Activated naive CD4-positive, alpha-beta T cell (primary cell): ENCODE measurements at places on chromosomes 2 and 18.

DNA sequence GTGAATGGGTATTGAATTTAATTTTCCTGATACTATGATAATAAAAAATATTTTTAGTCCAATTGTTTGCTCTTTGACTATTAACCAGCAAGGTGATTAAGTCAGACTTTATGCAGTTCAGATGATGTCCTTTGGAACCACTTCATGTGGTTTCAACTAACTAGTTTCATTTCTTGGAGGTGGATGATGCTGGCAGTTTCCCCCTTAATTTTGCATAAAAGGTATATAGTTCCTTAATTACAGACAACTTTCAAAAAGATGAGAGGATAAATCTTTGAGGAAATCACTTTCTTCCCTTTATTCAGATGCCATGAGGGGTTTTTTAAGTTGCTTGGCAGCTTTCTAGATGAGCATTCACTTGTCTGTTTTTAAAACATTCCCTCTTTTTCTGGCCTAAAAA is 223.1 kb downstream of the PHLPP1 start:
- no peak for DNase-seq

- no peak for DNase-seq
Observed at GRCh38 chr2:1022178-1022577, 71.5 kb downstream of the SNTG2 start.

DNA sequence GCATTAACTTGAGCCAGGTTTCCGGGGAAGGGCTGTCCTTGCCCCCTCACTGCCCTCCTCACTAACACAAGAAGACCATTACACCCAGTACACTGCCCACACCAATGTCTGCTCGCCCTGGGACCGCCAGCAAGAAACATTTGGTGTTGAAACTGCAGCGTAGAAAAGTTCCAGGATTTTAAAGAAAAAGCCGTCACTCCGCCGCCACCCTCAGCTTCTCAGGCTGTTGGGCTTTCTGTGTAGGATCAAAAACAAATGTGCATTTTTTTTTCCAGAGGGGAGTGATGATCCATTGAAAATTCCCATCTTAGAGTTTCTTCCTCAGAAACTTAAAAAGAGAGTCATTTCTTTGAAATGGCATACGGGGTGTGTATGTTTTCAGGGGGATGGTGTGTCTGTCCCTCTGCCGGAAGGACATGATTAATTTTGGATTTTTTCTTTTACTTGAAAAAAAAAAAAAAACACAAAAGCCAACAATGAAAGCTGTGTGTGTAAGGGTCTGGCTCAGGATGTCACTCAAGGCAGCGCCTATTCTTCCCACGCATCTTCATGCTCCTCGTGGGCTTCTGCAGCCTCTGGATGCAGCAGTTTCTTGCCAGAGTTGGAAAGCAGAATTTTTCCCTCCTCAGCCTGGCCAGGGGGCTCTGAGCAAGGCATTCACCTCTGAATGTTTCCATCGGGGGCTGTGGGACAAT is 184.9 kb downstream of the GLI2 start:
- no peak for DNase-seq

DNA sequence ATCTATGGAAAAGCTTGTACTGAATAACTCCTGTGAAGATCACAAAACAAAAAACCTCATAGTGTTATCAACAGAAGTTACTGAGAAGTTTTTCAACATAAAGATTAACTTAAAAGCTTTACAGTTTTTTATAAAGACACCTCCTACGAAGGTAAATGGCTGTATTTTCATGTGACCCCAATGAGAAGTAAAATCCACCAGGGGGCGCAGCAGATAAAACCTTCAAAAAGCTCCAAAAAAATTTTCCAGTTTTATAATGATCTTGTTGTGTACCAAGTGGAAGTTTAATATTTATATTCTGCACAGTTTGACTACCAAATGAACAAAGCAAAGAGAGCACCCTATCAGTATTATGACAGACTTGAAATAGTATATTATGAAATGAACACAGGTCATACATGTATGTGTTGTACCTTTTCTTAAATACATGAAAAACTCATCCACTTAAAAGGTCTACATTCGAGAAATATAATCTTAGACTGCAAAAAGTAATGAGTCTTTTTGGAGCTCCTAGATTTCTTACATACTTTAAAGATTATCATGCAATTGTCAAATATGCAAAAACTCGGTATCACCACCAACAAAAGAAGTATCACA is 38.5 kb downstream of the PNO1 start:
- no peak for DNase-seq

GRCh38 chr2:38045811-38046210 is 30.1 kb downstream of the CYP1B1 start:
- DNase-seq = no peak

GRCh38 chr2:120551522-120551921 is 184.1 kb upstream of the GLI2 start:
- no peak for DNase-seq

DNA sequence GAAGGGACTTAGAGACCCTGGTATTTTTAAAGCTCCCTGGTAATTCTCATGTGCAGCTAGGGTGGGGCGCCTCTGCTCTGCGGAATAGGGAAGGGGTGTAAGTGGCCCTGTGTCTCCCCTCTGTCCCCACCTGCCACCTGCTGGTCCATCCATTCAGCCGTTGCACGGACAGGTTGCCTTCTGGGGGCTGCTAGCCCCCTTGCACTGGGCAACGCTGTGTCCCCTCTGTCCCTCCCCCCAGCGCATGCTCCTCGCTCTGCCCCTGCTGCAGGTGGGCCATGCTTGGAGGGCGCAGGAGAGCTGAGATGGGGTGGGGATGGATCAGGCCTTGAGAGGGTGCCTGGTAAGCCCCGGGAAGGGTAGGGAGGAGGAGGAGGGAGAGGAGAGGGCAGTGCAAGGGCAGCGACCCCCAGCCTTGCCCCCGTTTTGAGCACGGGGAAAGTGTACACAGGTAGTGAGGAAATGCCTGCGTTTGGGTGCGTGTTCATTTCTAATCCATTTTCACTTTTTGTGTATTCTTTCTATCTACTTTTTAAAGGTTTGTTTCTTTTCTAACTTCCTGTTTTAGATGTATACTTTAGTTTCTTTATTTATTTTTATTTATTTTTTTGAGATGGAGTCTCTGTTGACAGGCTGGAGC is 23.9 kb downstream of the RRM2 start:
- no peak for DNase-seq

DNA sequence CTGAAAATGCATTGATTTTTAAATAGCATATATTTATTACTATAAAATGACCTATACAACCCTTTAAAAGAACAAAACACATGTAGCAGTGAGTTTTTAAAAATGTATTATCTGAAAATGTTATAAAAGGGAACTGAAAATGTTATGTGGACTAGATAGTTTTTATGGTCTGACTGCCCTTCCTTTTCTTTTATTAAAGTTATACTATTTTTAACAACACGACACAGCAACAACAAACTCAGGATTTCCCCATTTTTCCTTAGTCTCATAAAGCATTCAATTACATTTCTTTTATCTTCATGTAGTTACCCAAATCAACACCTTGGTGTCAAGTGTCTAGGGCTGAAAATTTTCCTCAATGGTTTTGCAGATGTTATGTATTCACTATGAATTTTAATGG is 132.8 kb upstream of the TMEFF2 start:
- DNase-seq = no peak

GRCh38 chr2:80238692-80239469 is 65.7 kb downstream of the LRRTM1 start:
- DNase-seq = no peak

GRCh38 chr2:105411720-105412407 is 13.0 kb upstream of the FHL2 start:
- DNase-seq = no peak

GRCh38 chr2:127985026-127985734 is 42.7 kb downstream of the SAP130 start:
- DNase-seq = no peak

- no peak for DNase-seq
Observed at GRCh38 chr2:119283873-119284331, 60.3 kb downstream of the STEAP3 start.

DNA sequence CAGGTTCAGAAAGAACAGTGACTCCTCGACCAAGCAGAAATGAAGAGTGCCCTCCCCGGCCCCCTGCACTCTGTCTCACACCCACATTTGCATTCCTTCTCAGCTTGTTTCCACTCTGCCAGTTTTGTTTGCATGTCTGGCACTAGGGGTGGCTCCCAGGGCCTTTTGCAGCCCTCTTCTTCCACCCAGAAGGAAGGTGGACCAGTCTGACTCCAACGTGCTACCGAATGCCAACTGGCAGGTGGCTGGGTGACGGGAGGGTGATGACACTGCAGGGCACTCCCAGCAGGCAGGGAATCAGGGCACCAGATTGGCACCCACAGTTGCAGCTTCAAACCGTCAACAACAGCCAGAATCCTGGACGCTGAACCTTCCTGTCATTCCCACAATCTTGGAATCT is 371.1 kb downstream of the TXNL1 start:
- no peak for DNase-seq

- DNase-seq = no peak
Observed at GRCh38 chr2:9206991-9207640, 504 bp downstream of the ASAP2 start.

DNA sequence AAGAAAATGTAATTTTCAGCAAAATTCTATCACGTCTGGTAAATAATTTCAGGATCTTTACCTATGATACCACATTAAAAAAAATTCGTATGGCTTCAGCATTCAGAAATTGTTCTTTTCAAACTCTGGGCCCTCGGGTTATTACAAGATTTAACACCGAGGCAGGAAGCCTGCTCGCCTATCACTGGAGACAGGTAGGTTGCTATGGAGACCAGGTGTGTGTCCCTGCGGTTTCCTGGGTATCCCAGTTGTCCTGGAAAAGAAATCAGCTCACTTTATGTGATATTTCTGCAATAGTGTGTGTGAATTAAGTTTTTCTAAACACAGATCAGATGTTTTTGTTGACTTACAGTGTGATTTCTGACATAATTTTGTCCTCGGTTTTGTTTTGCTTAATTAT is 14.2 kb downstream of the HPCAL1 start:
- DNase-seq = no peak

DNA sequence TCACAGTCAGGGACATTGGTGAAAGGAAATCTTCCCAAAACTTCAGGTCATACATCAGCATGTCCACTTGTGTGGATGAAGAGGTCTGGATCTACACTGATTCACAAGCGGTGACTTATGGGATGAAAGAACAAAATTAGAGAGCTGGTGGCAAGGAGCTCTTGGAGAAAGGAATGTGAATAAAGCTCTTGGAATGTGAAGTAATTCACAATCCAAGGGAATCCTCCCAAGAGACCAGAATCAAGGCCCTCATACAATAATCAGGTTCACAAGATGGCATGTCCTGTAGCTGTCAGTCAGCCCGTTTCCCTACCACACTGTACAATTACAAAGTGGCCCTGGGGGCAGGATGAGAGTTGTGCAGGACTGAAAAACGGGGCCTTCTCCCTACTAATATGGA is 96.2 kb downstream of the MRPS9 start:
- no peak for DNase-seq

DNA sequence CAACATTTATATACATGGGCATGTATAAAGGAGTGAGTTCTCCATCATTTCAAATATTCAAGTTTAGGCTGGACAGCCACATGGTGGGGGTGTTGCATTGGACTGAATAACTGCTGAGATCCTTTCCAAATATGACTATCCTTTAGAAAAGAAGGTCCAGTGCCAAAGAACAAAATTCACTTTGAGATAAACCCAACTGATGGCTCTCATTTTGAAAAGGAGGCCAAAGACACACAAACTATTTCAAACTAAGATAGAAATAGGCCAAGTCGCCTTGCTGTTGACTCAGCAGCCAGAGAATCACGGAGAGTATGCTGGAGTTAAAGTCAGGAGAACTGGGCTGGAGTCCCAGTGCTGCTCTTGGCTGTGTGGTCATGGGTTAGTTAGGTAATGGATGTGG is 204.5 kb upstream of the LRATD1 start:
- DNase-seq = no peak

DNA sequence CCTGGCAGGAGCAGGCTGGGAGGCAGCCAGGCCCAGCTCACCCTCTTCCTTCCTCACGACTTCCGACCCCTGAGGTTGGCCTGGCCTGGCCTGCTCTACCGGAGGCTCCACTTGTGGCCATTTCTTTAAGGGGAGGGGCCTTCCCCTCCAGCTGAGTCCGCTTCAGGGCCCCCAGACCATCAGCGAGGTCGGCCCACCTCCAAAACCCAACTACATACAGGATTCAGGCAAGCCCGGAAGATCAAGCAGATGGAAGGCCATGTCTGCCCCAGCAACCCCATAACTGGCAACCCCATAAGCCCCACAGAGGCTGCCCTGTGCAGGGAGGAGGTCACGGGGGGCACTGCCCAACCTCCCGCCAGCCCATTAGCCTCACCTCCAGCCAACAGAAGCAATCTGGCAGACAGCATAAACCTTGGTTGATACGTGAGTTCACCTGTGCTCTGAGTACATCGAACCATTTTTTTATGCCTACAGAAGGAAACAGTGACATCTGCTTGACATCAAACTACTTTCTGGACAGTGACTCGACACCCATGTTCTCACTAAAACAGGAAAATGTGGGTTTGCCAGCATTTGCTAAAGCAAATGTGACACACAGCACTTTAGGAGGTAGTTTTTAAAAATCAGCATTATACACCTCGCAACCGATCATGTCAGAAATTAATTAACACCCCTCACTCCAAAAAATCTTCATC is 98.9 kb downstream of the EIPR1 start:
- no peak for DNase-seq

DNA sequence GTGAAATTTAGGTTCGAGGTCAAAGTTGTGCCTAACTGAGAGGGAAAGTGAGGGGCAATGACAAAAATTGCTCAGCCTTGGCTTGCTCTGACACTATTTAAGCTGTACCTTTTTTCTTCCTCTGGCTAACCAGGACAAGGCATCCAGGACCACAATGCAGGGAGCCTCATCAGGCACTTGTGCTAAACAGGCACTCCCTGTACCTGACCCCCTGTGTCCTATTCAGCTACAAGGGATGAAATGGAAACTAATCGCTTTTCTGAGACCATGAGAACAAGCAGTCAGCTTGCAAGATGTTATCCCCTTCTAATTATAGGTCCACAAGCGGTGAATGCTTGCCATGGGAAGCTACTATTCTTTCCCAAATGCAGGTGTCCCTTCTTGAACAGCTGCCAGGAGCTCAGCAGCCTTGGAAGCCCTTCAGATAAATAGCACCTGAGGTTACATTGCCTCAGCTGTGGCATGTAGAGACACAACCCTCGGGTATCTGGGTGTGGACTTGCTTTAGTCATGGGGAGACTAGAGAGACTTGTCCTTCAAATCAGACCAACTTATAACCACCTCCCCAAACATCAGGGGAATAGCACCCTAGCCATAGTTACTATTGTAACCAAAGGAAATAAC is 19.1 kb upstream of the ITGA6 start:
- DNase-seq = no peak

- no peak for DNase-seq
Observed at GRCh38 chr2:196200557-196200956, 29.2 kb upstream of the STK17B start.

GRCh38 chr2:158315000-158315399 is 141.6 kb downstream of the CCDC148 start:
- no peak for DNase-seq

DNA sequence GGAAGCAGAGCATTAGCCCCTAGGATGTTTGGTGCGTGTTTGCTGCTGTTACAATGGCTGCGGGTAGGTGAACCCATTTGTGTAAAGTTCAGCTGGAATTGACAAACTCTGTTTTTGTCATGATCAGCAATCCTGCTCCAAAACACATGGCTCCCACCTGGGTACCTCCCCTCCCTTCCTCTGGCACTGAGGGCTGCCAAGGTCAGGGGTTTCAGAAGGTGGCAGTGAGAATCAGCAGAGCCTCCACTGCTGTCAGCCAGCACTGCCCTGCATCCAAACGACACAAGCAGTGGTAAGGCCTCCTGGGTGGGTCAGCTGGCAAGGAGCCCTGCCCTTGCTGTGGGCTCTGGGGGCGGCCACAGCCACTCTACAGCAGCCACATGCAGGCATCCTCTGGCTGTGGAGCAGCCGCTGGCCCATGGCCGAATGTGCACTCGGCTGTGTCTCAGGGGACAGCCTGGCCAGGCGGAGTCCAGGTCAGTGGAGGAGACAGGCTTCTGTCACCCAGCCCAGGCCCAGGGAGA is 32.8 kb upstream of the LDLRAD4 start:
- DNase-seq = no peak
